Naive thymus-derived CD8-positive, alpha-beta T cell (primary cell): ENCODE measurements at places on chromosomes 6 and 20.

DNA sequence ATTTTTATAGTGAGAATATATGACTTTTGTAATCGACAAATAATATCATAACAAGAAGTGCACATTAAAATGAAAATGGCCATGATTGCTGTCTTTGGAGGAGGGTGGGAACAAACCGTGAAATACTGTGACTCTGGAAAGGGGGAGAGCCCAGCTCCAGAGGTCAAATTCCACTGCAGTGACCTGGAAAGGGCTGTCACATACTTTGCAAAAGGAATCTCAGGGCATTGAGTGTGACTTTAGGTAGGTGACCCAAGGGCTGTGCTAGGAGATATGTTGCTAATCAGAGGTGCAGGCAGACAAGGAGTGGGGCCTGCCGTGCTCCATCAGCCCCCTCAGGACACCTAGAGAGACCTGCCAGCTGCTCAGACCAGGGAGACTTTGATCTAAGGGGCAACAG, 28.1 kb upstream of the BMP7 start:
- no peak for DNase-seq

GRCh38 chr6:37531026-37531425, 31.3 kb upstream of the CCDC167 start:
- DNase-seq = no peak

- DNase-seq = no peak
These were observed 79.3 kb upstream of the ARMC2 start for GRCh38 chr6:108768792-108769524.

- DNase-seq = no peak
These were observed 787 bp upstream of the PRR18 start for GRCh38 chr6:166308769-166309589.

DNA sequence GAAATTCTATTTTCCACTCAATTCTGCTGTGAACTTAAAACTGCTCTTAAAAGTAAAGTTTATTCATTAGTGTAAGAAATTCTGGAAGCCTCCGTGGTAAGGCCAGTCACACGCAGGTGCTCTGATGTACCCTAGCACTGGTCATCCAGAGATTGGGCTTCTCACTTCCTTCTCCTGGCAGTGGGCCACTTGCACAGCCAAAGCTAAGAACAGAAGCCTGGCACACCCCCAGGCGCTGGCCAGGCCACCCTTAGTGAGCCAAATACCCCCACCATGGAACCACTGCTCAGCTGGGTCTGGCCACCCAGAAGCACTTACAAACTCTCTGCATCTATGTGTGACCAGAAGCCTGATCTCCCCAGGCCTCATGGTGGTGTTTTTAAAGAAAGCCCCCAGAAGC, 35.3 kb upstream of the ARFGEF2 start:
- DNase-seq = no peak

DNA sequence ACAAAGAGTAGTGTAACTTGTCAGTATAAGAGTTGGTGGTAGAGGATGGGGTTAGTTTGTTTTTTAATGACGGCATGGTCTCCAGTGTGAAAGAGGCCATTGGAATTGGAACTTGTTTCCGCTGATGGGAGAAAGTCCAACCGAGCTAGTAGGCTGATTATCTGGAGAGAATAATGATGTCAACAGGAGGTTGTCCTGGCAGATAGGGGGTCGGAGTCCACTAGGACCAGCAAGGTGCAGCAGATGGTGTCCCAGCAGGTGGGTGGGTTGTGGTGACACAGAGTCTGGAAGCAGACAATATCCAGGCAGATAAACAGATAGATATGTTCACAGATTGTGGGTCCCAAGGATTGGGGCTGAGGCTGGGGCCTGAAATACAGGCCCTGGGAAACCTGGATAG, 35.1 kb downstream of the PKIB start:
- no peak for DNase-seq

GRCh38 chr6:131636880-131637792, at the start of gene ENPP3:
TSS of gene ENPP3 (plus strand) at chr6:131637302. CDS start at chr6:131637385, 83 bp downstream.
- no peak for DNase-seq

- no peak for DNase-seq
These were observed 1.8 kb downstream of the TCF21 start for GRCh38 chr6:133890711-133891148.

DNA sequence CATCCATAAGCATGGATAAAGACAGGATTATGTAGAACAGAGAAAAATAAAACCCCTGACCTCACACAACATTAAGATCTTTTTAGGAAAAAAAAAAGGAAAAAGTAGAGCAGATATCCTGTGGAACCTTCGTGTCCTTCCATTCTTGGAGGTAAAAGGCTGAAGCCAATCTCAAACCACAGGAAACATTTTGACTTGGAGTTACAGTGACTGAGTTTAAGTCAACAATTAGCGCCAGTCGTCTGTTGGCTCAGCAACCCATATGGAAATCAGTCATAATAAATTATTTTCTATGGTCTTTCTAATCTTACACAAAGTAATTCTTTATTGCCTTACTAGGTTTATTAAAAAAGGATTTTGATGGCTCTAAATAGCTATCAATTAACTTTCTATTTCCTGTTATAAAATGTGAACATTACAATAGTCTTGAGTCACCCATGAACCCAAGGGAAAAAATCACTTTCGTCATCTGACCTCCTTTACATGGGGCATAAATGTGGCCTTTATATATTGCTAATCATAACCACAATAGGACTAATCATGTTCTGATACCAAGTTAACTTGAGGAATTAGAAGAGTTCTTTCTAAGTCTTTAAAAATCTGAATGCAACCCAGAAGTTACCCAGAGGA, 592.9 kb downstream of the TFAP2B start:
- no peak for DNase-seq

DNA sequence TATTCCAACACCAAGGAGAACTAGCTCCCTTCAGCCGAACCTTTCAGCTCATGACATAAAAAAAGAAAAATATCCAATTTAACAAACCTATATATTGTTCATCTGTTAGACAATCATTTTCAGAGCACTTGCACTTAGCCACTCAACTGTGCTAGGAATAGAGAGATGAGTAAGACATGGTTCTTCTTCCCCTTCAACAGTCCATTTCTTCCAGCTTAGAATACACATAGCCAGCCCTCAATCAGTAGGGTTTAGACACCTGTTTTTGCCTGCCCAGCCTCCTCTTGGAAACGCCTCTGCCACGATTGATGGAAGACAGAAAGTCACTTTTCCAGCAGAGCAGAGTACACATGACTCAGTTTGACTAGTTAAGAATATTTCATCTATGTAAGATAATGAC, 21.8 kb downstream of the ADNP start:
- DNase-seq = no peak

GRCh38 chr6:399785-400534, 8.4 kb downstream of the IRF4 start:
- DNase-seq = peak; percentile 24

GRCh38 chr6:158772172-158772571, 47.0 kb downstream of the EZR start:
- DNase-seq = no peak

DNA sequence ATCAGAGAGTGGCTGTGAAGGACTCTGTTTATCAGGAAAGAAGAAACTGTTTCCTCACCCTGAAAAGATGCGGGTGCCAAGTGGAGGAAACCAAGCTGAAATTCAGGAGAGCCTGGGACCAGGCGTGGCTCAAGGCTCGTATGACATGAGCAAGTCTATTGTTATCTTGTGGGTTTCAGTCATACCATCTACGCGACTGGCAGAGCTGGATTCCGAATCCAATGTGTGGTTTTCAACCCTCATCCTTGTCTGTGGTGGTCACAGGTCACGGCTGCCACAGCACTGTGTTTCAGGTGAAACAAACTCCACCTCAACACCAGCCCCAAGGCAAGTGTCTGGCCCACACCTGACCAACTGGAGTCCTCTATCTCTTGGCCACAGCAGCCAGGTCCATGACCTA, 9.1 kb downstream of the MC3R start:
- no peak for DNase-seq

DNA sequence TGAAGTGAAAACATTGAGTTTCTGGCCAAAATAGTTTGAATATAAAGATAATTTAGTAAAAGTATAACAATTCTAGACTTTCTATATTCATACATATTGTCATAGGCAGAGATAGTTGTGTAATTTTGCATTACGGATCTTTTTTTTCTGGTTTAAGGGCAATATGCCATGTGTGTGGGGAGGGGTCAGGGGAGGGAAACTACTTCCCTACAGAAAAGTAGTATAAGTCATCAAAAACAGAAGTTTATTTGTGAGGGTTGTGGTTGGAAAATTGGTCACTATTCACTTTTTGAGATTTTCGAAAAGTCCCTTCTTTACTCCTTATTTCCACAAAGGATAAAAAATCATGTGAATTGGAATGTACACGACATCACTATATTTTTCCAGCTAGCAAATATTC, 288.2 kb upstream of the PREP start:
- DNase-seq = no peak

DNA sequence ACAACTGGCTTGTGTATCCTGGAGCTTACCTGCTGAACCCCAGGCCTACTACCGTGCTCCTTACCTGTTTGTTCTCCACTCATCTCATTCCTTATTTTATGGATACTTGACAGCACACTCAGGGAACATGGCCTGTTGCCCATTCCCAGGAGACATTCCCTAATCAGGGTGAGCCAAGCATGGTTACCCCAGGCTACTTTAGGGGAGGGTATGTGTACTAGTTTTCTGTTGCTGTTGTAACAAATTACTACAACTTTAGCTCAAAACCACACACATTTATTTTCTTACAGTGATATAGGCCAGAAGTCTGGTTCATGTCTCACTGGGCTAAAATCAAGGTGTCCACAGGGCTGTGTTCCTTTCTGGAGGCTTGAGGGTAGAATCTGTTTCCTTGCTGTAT, 15.0 kb upstream of the TRAM2 start:
- no peak for DNase-seq

- no peak for DNase-seq
These were observed 138.7 kb downstream of the FOXO3 start for GRCh38 chr6:108699290-108700041.

DNA sequence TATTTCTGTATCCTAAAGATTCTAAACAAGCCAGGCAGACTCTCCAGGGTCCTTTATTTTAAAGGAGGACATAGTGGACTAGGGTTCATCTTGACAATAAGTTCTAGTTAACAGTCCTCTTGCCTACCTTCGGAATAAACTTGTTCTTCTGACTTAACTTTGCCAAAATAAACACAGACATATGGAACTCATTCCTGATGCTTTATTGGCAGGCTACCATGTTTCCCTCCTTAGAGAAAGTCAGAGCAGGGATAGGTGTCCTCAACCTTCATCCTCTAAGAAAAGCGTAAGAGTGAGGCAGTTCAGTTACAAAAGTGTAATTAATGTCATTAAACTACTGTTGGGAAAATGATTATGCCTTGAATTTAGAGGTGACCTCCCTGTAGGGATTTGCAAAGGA, 46.9 kb upstream of the NRSN1 start:
- no peak for DNase-seq

- DNase-seq = no peak
These were observed 259.8 kb downstream of the CD109 start for GRCh38 chr6:73955800-73956199.

GRCh38 chr6:118528129-118528528, 20.0 kb upstream of the PLN start:
- no peak for DNase-seq

GRCh38 chr20:63522981-63523611, 2.5 kb downstream of the PPDPF start:
- DNase-seq = no peak

DNA sequence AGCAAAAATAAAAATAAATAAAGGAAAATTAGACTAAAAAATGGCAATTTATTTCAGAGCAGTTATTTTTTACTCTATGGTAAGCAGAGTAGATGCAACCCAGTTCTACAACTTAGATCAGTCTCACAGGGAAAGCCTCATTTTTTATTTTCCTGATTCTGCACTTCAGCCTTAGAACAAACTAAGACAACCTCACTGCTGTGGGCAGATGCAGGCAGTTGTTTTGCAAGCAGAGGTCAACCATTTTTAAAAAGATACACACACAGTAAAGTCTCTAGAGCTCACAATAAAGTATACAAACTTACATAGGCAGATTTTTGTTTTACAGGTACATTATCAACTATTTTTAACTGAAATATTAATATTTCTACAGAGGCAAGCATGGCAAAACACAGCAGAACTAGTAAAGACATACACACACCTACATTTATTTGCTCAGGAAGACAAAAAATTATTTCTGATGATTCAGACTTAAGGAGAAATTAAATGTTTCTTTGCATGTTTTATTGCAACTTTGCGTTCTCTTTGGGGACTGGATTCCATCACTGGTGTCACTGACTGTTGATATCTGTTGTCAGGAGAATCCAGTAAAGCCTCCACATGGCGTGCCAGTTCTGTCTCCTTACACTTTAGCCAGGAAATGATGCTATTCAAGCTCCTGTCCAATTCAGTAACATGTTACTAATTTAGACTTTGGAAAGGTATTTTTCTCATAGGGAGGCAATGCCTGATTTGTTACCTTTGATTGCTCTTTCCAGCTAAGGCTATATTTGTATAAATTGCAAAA, 102.7 kb downstream of the TRDN start:
- DNase-seq = no peak

DNA sequence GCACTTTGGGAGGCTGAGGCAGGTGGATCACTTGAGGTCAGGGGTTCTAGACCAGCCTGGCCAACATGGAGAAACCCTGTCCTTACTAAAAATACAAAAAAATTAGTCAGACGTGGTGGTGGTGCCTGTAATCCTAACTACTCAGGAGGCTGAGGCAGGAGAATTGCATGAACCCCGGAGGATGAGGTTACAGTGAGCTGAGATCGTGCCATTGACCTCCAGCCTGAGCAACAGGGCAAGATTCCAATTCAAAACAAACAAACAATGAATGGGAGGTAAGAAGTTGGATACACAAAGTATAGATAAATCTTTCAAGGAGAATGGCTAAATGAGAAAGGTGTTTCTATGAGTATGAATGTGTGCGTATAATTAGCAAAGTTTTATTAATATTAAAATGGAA, 75.3 kb downstream of the REV3L start:
- DNase-seq = no peak

GRCh38 chr6:87742106-87742505, 40.1 kb upstream of the AKIRIN2 start:
- no peak for DNase-seq

DNA sequence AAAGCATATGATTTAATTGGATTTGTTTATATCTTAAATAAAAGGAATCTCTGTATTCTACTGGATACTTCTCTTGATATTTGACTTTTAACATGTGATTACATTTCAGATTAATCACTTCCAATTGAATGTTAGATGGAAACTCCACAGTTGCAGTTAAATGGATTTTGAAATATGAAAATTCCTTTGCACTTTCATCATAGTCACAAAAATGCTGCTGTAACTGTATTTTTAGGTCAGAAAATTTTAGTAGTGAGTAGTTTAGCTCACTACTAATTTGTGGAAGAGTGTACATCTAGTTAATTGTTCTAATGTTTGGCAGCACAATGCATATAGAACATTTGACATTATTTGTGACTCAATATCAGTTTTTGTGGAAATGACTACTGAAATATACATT, 26.8 kb downstream of the PTCHD4 start:
- DNase-seq = no peak

GRCh38 chr6:25447570-25447929, 168.4 kb downstream of the CARMIL1 start:
- no peak for DNase-seq

DNA sequence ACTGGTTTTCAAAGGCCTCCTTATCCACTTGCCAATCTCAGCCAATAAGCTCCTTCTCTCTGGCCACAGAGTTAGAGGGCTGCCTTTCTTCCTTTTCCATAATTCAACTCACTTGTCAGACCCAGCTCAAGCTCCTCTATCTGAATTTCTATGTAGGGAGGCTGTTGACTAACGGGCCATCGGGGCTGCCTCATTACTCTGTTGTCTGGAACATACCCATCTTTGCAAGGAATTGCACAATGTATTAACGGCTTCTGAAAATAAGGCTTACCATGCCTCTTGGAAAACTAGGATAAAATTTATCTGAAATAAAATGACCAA, 28.5 kb upstream of the KIF6 start:
- DNase-seq = no peak

- DNase-seq = no peak
These were observed 600.6 kb upstream of the CHD6 start for GRCh38 chr20:42218621-42219374.
